ENCODE measurements at places on chromosomes 2 and 18. TPM values are rescaled to one million over a fixed set of nuclear protein-coding genes. Genes with fewer than 3 reads are reported as not detected.

TFPI gene
- total RNA-seq, result 32.6 TPM

PARD6G gene
- total RNA-seq, result 1.3 TPM

POMC gene
- total RNA-seq, result not detected

PLCD4 gene
- total RNA-seq, result 4.3 TPM

ALPI gene
- not detected for total RNA-seq

Measured in Caki2 (cell line).